ENCODE measurements at places on chromosomes 2 and 18.

- no peak for DNase-seq
These were observed 946.6 kb downstream of the DPP10 start for GRCh38 chr2:115389024-115389423.

- DNase-seq, result no peak
These were observed 90.5 kb upstream of the TACR1 start for GRCh38 chr2:75289771-75290170.

DNA sequence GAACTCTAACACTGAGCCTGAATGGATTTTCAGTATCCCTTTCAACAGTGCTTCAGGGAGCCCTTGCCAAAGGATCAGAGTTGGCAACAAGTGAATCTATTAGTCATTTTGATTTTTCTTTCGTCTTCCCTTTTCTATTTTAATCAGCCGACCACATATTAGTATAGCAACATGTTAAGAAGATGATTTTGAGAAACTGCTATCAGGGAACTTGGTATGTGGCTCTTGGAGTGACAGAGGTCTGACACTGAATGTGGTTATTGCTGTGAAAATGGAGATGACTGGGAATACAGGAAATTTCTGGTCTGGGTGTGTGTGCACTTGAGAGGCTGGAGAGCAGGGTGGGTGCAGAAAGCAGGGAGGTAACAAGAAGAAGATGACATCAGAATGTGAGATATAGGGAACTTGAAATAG is 28.7 kb upstream of the IL1RL1 start:
- DNase-seq, result no peak

DNA sequence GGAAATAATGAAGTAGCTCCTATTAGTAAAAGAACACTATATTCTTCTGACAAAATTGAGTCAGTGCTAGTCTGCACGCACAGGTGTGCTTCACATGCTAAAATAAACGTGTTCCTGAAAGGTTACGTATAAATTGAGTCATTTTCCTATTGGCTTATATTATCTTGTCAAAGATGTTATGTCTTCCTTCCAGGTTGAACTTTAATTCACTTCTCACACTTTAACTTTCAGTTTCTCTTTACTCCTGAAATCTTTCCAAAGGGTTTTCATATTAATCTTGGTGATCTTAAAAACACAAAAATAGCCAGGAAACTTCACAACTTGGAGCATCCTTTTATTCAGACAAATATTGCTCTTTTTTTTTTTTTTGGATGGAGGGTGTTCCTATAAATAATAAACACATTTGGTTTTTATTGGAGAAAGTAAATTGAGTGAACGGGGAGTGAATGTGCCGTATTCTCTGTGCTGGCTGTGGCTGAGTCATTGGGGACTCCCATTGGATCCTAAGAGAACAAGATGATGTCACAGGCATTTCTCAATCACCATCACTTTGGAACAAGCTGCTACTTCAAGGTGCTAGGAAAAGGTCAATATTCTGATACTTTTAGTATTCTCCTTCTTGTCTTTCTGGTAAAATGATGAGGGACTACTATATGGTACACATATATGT is 150.2 kb upstream of the SPATS2L start:
- no peak for DNase-seq

GRCh38 chr2:132953771-132954170 is 283.8 kb upstream of the LYPD1 start:
- DNase-seq, result no peak

DNA sequence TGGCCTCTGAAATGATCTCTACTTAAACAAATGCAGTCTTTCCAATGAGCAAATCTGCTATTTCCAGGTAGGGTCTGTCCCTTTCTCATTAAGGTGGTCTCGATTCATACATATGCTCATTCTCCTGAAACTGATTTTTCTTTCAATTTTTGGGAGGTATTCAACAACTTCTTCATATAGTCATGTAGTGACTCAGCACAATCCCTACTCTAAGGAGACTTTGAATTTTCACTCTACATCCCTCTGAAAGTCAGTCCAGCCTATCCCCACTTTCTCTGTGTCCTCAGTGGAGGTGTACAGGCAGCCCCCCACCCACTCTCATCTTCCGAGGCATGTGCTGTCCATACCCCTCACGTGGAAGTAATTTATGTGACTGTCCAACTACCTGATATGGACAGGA is 99.9 kb upstream of the ACAA2 start:
- no peak for DNase-seq

DNA sequence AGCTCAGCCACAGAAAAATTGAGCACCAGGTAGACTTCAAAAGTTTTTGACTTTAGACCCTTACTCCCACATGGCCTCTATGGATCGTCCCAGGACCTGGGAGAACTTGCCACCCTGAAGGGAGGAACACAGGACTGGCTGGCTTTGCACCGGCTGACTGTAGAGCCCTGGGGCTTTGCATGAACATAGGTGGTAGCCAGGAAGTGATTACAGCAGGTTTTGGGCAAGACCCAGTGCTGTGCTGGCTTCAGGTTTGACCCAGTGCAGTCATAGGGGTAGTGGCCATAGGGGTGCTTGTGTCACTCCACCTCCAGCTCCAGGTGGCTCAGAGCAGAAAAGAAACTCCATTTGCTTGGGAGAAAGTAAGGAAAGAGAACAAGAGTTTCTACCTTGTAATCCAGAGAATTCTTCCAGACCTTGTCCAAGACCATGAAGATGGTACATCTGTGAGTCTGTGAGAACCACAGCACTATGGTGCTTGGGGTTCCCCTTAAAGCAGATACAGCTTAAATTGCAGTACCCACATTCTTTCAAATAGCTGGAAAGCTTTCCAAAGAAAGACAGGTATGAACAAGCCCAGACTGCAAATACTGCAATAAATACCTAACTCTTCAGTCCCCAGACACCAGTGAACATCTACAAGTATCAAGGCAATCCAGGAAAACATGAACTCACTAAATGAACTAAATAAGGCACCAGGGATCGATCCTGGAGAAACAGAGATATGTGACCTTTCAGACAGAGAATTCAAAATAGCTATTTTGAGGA is 13.0 kb upstream of the SESTD1 start:
- DNase-seq, result no peak

DNA sequence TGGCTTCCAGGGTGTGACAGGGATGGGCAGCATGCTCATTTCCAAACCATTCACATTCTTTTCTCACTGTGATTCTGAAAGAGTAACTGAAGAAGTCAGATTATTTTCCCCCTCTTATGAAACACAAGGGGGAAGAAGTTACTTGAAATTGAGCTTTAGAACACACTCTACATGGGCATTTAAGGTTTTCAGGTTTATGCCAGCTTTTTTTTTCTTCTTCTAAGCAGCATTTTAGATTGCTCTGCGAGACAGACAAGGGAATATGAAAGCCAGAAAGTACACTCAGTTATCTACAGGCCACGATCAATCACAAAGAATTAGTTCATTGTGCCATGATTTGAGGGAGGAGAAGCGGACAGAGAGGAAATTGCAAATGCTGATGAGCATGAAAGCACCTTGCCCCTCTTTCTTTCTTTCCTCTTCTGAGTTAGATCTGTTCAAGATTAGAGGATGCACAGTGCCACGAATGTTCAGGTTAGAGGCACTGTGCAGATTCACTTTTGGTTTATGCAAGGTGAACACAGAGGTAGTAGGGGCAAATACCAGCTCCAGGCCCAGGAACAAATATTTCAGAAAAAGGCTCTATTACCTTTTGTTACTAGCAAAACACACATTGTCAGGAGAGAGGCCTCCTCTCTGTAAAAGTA is 49.2 kb downstream of the CXCR4 start:
- DNase-seq, result no peak

GRCh38 chr18:22816266-22817176 is 116.6 kb upstream of the RBBP8 start:
- DNase-seq, result no peak

GRCh38 chr2:30781451-30781850 is 25.8 kb downstream of the CAPN13 start:
- no peak for DNase-seq

- DNase-seq, result no peak
These were observed 123.9 kb upstream of the FAM117B start for GRCh38 chr2:202510911-202511310.

DNA sequence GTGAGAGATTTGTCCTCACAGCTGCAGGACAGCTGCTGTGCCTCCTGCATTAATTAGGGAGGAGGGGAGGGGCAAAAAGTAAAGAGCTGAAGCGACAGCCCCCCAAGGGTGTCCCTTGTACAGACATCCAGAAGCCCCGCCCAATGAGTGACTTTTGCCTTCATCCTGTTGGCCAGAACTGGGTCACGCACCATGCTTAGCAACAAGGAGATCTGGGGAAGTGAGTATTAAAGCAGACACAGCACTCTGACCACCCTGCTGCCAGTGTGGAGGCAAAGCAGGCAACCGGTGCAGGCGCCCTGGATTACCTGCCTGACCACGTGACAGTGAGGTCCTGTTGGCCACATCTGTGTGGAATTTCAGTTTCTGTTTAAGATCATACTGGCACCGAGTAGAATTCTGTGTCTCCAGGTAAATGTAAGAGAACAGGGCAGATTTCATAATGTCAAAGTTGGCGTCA is 21.5 kb upstream of the BIN1 start:
- DNase-seq, result no peak

- DNase-seq, result no peak
These were observed 7.9 kb downstream of the SSB start for GRCh38 chr2:169806586-169806985.

DNA sequence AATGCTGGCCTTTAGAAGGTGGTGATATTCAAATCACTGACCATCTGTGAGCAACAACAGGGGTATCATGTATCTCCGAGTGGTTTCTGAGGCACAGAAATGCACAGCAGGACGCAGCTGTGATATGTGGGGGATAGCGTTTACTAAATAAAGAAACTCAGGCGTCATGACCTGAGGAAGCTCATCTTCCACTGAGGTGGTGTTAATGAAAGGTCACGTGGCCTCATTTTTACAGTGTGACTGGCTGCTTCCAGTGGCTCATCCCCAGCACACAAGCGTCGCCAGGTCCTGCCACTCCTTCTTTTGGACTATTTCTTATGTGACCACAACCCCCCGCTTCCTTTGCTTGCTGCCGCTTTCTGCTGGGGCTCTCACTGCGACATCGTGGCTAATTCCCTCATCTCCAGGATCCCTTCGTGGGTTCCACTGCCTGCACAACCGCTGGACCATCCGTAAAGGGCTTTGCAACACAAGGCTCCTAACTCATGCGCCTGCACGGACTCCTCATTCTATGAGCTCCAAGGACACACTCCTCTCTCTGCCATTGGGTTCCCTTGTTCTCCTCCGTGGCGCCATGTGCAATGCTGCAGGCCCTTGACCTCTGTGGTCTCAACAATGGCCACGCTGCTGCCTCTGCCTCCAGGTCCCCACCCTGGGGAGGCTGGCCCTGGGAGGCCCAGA is 109.3 kb downstream of the MBP start:
- DNase-seq, result no peak

GRCh38 chr2:54240515-54241469 is 15.2 kb downstream of the TSPYL6 start:
- no peak for DNase-seq

GRCh38 chr18:46350598-46351159 is 246.5 kb downstream of the HAUS1 start:
- DNase-seq, result no peak

DNA sequence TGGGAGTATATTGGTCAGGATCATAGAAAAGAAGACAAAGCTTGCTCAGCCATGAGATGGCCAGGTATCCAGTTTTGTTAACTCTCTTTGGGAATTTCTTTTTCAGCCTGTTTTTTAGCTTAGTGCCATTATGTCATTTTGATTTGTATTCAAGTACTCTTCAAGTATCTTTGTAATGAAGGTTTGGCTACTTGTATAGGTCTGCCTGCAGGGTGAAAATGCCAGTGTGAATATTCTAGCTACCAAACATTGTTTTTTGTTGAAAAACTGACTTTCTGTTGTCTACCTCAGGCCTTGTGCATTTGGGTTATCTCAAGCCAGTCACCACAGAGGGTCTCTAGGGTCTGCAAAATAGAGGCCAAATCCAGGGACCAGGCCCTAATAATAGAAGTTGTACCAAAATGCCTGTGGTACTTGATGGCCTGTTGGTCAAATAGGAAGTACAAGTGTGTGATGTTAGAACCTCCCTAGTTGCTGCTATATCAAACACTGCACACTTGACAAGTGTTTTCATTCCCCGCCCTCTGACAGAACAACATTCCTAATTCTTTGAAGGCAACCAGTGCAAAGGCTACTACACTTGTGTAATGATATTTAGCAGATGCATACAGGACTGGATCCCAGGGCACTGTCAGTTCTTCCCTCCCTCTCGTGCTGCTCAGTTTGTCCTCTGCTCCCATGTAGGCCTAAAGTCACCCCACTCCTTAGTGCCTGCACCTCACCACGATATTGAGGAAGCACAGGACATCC is 36.4 kb downstream of the RNMT start:
- no peak for DNase-seq

GRCh38 chr18:12336171-12336613 is 28.2 kb downstream of the TUBB6 start:
- no peak for DNase-seq

DNA sequence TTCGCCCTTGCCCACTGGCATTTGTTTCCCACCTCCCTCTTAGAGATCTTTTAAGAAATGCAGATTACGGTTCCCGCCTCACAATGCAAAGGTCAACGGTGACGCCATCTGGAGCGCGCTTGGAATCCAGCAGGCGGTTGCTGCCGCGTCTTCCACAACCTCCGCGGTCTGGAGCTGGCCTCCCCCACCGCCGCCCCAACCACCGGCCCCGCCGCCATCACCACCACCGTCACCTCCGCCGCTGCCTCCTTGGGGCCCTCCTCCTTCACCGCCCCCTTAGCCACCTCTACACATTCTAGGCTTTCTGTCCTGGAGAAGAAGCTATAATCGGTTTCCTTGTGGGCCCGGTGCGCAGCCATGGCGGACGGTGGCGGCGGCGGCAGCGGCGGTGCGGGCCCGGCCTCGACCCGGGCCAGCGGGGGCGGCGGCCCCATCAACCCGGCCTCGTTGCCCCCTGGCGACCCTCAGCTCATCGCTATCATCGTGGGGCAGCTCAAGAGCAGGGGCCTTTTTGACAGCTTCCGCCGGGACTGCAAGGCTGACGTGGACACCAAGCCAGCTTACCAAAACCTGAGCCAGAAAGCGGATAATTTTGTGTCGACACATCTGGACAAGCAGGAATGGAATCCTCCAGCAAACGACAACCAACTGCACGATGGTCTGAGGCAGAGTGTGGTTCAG is at the start of gene BOD1L2:
BOD1L2 (plus strand) TSS at position 132 of the 681 bp plus-strand sequence; CDS start at position 358, 226 bp downstream.
- no peak for DNase-seq

- DNase-seq, result no peak
These were observed 134.3 kb upstream of the STON1 start for GRCh38 chr2:48395658-48396057.

Data from progenitor cell of endocrine pancreas (in vitro differentiated cells).